ENCODE measurements at places on chromosomes 2 and 18.

- DNase-seq: no peak
Measured at GRCh38 chr2:160565099-160565845, 71.7 kb upstream of the RBMS1 start.

- DNase-seq: no peak
Measured at GRCh38 chr2:72926811-72927465, 9.6 kb downstream of the EMX1 start.

DNA sequence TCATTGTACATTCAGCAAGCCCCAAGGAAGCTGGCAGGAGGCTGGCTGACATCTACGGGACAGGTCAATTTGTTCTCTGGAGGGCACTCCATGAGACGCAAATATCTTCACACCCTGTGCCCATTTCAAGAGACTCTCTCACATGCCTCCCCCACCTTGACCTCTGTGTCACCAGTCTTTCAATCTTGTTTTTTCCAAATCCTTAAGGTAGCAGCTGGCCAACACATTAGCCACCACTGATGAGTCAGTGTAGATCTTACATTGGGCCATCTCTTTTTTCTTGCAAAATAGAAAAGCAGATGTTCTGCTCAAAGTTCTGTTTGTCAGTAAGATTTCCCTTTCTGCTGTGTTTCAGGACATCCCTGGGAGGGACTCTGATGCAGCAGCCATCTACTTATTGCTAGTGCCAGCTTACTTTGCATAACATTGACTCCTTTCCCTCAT is 1.7 kb upstream of the DPP4 start:
- no peak for DNase-seq

GRCh38 chr2:143356736-143357446 is 227.7 kb downstream of the ARHGAP15 start:
- DNase-seq: no peak

- no peak for DNase-seq
Measured at GRCh38 chr2:206642075-206643025, at the start of gene FAM237A. Gene FAM237A, plus strand, starts transcription at chr2:206642487. Its CDS starts 1,750 bp downstream, at chr2:206644237.

- no peak for DNase-seq
Measured at GRCh38 chr2:198385326-198385725, 580.9 kb downstream of the PLCL1 start.

DNA sequence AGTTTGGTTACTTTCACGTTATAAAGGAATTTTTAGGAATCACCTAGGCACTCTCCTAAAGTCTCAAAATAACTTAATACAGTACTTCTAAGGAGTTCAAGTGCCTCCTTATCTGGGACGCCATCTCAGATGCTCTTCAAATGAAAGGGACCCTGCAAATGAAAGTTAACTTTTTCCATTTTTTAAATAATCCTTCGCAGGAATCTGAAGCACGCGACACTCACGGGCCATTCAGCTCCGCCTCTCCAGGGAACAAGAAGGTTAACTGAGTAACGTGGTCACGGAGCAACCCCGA is 537 bp upstream of the ZC3H15 start:
- DNase-seq: no peak
